ENCODE measurements at places on chromosomes 2 and 18. TPM values are rescaled to one million over a fixed set of nuclear protein-coding genes. Genes with fewer than 3 reads are reported as not detected.

Gene SIX3
- total RNA-seq, result 0.14 TPM

DNA sequence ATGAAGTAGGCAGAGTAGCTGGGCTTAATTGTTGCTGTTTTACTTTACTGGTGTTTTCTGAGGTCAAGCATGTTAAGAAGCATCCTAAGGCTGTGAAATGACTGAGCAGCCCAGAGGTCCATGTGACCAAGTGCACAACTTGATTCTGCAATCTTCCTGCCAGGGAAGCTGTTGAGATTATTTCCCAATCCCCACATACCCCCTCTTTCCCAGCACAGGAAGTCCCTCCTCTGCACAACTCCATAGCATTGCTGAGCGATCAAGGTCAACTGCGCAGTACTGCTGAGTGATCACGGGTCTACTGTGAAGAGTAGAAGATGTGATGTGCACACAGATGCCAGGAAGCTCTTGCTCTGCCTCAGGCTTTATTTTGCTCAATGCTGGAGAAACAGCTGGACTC lies 105.8 kb downstream of the GALNT14 start:
- no peaks in the 10 kb centered on the region for H3K4me1 ChIP-seq
- no peak for DNase-seq
- H3K27me3 ChIP-seq, result no peaks in the 10 kb centered on the region
- no peaks in the 10 kb centered on the region for H3K36me3 ChIP-seq
- H3K4me3 ChIP-seq, result no peak overlapping the region

GRCh38 chr18:392928-393573 lies 107.5 kb downstream of the COLEC12 start:
- H3K4me3 ChIP-seq, result no peak overlapping the region
- DNase-seq, result no peak
- H3K27me3 ChIP-seq, result no peaks in the 10 kb centered on the region
- no peaks in the 10 kb centered on the region for H3K36me3 ChIP-seq
- H3K4me1 ChIP-seq, result peaks cover 17% of the 10 kb centered on the region
- no peak overlapping the region for H3K27ac ChIP-seq

GRCh38 chr2:212489719-212490346 lies 48.8 kb downstream of the ERBB4 start:
- no peak for DNase-seq
- H3K27me3 ChIP-seq, result no peaks in the 10 kb centered on the region
- H3K4me1 ChIP-seq, result peaks cover 17% of the 10 kb centered on the region
- no peak overlapping the region for H3K4me3 ChIP-seq
- H3K27ac ChIP-seq, result no peak overlapping the region
- H3K36me3 ChIP-seq, result no peaks in the 10 kb centered on the region

DNA sequence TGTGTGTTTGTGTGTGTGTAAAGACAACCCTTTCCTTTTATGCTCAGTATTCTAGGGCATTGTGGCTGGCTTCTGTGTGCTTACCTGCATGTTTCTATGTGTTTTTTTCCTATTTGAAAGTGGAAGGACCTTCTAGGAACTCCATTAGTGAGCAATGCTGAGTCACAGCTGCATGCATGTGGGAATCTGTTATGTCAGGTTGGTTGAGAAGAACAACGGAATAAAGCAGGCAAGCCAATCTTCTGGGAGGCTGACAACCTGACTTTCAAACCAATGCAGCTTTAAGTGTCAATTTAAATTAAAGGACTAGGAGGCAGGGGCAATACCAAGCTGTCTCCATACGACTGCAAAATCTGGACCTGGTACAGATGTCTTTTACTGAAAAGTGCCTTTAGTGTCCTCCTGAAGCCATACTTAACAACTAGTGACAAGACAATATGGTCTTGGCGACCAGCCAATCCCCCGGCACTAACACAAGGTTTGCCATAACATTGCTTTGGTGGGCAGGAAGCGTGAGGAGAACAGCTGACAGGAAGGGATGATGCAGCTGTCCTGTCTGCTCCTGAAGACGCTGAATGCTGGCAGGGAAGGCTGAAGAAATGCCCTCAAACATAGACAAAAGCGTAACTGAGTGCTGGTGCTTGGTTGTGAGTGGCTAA lies 514.7 kb upstream of the CDH7 start:
- no peaks in the 10 kb centered on the region for H3K4me1 ChIP-seq
- H3K4me3 ChIP-seq, result no peak overlapping the region
- no peak overlapping the region for H3K27ac ChIP-seq
- no peak for DNase-seq
- no peaks in the 10 kb centered on the region for H3K36me3 ChIP-seq

GRCh38 chr2:42935692-42936671 lies 143.6 kb upstream of the HAAO start:
- H3K27me3 ChIP-seq, result no peaks in the 10 kb centered on the region
- H3K36me3 ChIP-seq, result no peaks in the 10 kb centered on the region
- peaks cover 52% of the 10 kb centered on the region for H3K4me1 ChIP-seq
- H3K27ac ChIP-seq, result no peak overlapping the region
- no peak for DNase-seq
- no peak overlapping the region for H3K4me3 ChIP-seq

Data from thoracic aorta (tissue), 2 donors.